Stimulated activated CD4-positive, alpha-beta T cell treated with anti-CD3 and anti-CD28 coated beads, Interleukin-1b, Interleukin-23, amount 100 ng/mL, for 1 hour (primary cell): ENCODE measurements at places on chromosomes 1 and 21.

- no peak for DNase-seq
Measured at GRCh38 chr21:25850126-25850842, 115.5 kb downstream of the GABPA start.

DNA sequence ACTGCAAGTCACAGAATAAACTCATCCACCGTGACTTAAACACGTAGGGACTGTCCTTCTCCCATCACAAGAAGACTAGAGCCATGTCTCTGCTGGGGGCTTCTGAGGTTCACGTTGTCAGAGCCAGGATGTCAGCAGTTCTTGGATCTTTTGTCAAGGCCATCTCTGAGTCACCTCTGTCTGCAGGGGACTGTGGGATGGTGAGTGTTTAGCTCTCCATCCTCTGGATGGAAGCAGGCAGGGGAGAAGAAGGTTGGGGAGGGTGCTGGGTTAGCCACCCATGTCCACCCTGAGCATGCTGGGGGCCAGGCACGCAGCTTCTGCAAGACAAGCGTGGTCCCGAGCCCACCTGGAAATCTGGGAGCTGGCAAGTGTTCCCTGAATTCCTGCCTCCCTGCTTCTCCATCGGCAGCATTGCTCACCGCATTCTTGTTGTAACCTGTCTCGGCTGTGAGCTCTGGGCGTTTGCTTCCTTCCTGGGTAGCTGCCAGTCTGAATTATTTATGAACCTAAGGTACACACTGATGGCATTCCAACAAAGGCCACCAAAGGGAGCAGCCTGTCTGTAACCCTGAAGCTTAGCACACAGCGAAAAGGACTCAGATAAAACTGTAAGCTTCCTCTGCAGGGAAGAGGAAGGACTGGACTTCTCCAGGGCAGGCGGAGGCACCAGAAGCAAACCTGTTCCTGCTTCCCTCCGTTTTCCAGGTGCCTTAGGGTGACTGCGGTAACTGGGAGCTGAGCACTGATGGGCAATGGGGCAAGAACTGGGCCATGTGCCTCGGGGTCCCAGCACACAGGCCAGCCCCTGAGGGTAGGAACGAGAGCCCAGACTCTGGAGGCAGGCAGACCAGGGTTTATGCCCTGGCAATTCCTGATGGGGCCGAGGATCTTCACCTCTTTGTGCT lies 88.6 kb downstream of the RIPK4 start:
- no peak for DNase-seq

DNA sequence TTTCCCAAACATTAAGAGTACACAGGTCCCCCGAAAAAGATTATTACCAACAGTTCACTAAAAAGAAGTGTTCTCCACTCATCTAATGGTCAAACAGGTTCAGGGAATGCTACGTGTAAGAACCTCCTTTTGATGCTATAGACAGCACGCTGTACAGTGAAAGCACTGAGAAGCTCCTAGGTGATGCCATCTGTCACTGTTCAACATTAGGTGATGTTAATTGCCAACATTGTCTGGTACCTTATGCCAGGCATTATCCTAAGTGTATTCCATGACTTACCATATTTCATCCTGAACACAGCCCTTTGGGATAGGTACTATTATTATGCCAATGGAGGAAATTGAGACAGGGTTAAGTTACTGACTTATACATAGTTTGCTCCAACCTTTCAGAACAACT lies 82.1 kb downstream of the DAB1 start:
- DNase-seq: no peak

GRCh38 chr1:157776971-157777391 lies at the start of gene FCRL2:
FCRL2 (minus strand) TSS chr1:157777132; CDS start chr1:157777073, 59 bp downstream.
- no peak for DNase-seq

- no peak for DNase-seq
Measured at GRCh38 chr1:46622344-46622743, 5.7 kb upstream of the MOB3C start.

GRCh38 chr1:212871976-212872375 lies 13.9 kb downstream of the FLVCR1 start:
- no peak for DNase-seq

GRCh38 chr1:192476802-192477298 lies 98.7 kb upstream of the RGS1 start:
- no peak for DNase-seq
